ENCODE measurements at places on chromosomes 5 and 9.
A peak's percentile ranks its signal among the peaks of the same experiment; 100 is the strongest.

GRCh38 chr9:134175808-134176598 lies 11.6 kb upstream of the RNU6ATAC start:
- no peak for DNase-seq

DNA sequence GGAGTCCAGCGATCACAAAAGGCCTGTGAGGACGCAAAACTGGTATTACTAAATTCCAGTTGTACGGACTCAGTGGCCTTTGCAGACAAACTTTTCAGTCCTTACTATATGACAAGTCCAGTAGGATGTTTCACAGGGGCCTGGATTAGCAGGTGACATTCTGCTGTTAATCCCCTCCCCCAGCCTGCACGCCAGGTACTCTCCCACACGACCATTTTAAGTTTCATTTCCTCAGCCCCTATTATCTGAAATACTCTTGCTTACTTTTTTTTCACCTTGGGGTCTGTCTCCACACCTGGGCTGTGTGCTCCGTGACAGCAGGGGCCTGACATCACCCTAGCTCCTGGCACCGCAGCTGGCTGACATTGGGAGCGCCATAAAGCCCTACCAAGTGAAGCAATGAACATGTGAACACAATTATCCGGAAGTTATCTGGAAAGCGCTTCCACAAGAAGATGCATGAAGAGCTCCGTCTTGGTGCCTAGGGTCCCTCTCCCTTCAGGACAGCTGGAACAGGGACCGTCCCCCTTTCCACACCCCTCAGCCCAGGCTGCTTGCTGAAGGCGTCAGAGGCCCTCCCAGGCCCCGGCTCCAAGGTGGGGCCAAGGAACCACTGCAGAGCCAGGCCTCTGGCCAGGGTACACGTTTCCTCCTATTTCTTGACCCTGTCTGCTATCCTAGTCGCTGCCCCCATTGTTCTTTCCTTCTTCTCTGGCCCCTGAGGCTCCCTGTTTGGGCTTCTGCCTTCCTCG lies 39.7 kb upstream of the ZNF622 start:
- DNase-seq, result no peak

- DNase-seq, result no peak
Measured at GRCh38 chr9:126856326-126856877, 4.0 kb upstream of the ZBTB34 start.

DNA sequence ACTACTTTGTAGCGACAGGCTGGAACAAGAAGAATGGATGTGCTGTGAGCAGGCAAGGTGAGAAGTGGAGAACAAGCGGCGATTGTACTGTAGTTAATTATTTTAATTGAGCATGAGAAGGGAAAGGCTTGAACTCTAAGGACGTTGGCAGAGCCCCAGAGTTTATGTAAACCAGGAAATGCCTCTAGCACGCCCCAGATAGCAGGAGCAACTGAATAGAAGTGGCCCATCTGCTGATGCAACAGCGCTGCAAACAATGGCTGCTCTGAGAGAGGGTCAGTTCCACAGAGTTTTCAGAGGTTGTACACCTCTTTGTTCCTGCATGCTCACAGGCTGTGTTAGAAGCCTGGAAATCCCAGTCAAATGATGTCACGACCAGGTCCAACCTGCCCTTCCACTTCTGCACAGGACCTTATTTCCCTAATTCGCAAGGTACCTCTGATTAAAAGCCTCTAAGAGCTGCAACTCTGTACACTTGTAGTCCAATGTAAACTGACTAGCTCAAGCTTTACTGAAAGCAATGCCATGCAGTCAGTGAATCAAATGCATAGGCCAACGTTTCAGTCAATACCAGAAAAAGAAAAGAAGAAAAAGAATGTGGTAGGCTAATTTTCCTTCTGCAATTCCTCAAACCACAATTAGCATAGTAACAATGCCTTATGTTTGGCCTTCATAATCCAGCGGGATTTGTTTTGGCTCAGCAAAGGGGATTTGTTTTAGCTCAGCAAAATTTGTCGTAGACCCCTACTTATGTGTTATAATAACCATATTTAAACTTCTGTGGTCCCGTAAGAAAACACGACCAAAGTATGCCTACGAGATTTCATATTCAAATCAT lies 119.6 kb upstream of the RETREG1 start:
- DNase-seq, result no peak

- DNase-seq, result no peak
Measured at GRCh38 chr5:5409151-5409810, 13.2 kb upstream of the ICE1 start.

DNA sequence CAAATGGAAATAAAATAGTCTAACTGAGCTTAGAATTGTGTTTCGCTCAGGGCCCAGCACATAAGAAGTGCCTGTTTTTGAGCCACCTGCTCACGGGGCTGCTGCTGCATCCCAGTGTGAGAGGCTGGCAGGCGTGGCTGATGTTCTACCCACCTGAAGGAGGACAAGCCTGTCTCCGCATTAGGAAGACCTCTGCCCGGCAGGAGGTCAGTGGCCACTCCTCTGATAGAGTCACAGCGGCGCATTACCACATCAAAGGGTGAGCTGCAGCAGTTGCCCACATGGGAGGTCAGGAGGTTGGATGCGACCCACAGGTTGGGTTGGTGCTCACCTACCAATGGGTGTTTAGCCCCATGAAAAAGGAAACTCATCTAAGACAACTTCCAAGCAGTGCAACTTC lies 3.7 kb upstream of the SLC6A7 start:
- DNase-seq, result no peak

- peak; percentile 76 for DNase-seq
Measured at GRCh38 chr5:136028782-136029742, at the start of gene TGFBI. TSS of gene TGFBI (plus strand) at chr5:136028988. CDS start at chr5:136029056, 68 bp downstream.

GRCh38 chr9:90569511-90569910 lies 73.1 kb downstream of the DIRAS2 start:
- DNase-seq, result no peak

DNA sequence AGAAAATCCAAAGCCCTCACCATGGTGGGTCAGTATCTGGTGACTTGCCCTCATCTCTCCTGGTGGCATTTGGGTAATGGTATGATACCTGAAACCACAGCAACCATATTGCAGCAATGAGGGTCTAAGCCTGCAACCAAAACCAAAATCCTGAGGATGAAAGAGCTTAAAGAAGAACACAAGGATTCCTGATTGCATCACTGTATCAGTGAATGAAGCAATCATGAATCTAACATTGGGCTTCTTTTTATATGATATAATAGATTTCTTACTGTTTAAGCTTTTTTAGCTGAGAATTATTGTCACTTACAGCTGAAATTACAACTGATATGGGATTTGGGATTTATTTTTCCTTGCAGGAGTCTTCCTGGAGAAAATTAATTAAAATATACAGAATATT lies 269.9 kb downstream of the MEF2C start:
- DNase-seq, result no peak

- no peak for DNase-seq
Measured at GRCh38 chr9:81557452-81558090, 131.8 kb downstream of the TLE1 start.

DNA sequence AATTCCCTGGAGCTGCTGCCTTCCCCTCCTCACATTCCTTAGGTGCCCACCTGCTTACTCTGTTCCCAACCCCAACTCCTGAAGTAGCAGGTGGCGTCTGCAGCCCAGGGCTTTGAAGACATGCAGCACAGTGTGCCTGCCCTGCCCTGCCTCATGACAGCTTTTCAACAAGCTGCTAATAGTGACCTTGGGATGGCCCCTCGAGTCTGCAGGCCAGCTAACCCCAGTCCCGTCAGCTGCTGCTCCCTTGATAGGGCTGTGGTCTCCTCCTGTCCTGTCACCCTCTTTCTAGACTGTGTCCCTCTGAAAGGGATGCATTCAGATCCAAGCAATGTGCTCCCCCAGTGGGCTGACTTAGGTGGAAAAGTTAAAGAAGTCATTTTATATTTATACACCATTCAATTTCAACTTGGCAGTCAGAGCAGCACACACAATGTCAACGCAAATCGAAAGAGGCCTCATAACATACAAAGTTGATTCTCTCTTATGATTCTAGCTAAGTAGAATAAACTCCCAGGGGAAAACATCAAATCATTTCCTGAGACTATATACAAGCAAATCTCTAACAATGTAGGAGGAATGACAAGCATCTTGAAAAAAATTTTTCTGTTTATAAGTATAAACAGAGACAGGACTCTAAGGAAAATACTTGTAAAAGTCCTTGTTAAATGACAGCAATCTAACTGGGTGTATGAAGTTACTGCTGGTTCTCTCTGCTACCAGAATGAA lies 37.9 kb downstream of the ADRB2 start:
- no peak for DNase-seq

DNA sequence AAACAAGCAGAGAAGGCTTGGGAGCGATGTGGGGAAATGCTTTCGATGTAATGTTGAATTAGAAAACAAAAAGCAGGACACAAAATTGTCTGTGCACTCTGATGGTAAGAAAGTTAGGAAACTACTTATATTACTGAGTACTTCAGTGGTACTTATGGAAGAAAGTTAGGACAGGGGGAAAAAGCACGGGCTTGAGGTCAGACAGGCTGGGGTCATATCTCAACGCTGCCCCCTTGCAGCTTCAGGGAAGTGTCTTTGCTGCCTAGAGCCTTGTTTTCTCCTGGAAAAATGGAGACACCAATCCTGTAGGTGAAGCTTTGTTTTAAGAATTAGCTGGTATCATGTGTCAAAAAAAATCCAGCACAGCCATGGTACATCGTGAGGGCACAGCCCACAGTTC lies 23.0 kb downstream of the NEURL1B start:
- DNase-seq, result no peak

GRCh38 chr5:173291722-173292658 lies 36.2 kb downstream of the STC2 start:
- no peak for DNase-seq

- no peak for DNase-seq
Measured at GRCh38 chr5:135189024-135189423, 155.0 kb upstream of the PITX1 start.

DNA sequence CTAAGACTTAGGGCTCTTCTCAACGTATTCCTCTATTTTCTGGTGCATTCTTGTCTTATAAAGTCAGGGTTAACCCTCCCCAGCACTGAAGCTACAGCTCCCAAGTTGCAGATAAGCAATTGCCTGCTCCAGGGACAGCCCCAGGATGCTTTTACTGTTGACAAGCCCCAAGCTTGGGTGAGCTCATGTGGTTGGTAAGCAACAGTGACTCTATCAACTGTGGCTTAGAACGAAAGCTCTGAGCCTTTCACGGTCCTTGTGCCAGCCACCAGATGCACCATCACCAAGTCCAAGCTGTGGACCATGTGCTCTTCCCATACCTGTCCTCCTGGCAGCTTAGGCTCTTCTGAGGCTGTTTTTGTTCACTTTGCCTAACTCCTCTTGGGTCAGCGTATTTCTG lies 13.5 kb downstream of the ADRB2 start:
- no peak for DNase-seq

- no peak for DNase-seq
Measured at GRCh38 chr5:51811883-51812471, 428.7 kb downstream of the ISL1 start.

- DNase-seq, result no peak
Measured at GRCh38 chr5:85000671-85001070, 616.0 kb upstream of the EDIL3 start.

GRCh38 chr9:124760719-124761118 lies 10.4 kb downstream of the NR6A1 start:
- DNase-seq, result no peak

GRCh38 chr5:146788898-146789297 lies 89.7 kb downstream of the PPP2R2B start:
- DNase-seq, result no peak

- DNase-seq, result no peak
Measured at GRCh38 chr5:54909911-54910870, 75.2 kb downstream of the ESM1 start.

DNA sequence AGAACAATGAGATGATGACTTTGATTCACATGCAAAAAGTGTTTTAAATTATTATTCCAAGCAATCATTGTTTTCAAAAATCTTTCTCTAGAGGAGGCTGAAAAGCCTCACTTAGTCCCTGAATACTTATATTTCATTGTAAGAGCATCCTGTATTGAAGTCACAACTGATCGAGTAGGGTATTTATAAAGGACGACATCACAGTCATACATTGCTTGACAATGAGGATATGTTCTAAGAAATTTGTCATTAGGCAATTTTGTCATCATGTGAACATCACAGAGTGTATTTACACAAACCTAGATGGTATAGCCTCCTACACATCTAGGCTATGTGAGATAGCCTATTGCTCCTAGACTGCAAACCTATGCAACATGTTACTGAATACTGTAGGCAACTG lies 510.4 kb upstream of the RGMB start:
- no peak for DNase-seq

DNA sequence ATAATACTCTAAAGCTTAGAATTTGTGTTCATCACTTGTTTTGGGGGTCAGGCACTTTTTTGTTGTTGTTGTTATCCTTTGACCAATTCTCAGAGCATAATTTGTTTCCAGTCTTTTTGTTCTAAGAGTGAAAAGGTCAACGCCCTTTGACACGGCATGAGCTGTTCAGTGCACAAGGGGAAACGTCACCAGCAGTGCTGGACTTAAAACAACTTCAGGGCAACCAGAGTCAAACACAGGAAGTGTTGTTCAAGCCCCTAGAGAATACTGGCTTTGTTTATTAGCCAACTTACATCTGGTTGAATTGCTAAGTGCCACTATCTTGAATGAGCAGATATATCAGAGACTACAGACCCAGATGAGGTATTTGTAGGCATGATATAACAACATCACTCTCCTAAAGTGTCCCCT lies 368.9 kb downstream of the TMEM161B start:
- DNase-seq, result peak; percentile 57

- DNase-seq, result no peak
Measured at GRCh38 chr9:78015241-78015640, 16.4 kb downstream of the GNAQ start.

- no peak for DNase-seq
Measured at GRCh38 chr9:88435336-88435735, 47.1 kb downstream of the SPIN1 start.

DNA sequence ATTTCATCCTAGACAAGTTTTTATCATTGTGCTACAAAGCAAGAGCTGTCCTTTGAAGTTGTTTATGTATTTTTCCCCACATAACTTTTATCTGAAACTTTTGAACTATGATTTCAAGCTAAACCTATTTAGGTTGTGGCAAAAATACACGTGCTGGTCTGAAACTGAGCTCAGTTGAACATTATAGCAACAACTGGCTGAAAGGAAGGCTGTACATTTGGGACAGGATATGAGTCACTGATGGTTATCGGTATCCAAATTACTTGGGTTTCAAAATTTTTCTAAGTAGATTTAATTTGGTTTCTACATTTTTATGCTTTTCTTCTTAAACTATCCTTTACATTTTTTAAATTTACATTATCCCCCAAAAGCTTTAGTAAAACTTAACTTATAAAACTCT lies 627.3 kb upstream of the NUDT12 start:
- no peak for DNase-seq

GRCh38 chr9:128127568-128127989 lies at the start of gene PTGES2:
TSS of gene PTGES2 (minus strand) at chr9:128127729. CDS start at chr9:128127717, 12 bp downstream.
- DNase-seq, result peak; percentile 77
